WTC11 (cell line): ENCODE measurements at places on chromosomes 7 and 10.

GRCh38 chr7:108802650-108803049, 233.0 kb downstream of the DNAJB9 start:
- no peak for DNase-seq

DNA sequence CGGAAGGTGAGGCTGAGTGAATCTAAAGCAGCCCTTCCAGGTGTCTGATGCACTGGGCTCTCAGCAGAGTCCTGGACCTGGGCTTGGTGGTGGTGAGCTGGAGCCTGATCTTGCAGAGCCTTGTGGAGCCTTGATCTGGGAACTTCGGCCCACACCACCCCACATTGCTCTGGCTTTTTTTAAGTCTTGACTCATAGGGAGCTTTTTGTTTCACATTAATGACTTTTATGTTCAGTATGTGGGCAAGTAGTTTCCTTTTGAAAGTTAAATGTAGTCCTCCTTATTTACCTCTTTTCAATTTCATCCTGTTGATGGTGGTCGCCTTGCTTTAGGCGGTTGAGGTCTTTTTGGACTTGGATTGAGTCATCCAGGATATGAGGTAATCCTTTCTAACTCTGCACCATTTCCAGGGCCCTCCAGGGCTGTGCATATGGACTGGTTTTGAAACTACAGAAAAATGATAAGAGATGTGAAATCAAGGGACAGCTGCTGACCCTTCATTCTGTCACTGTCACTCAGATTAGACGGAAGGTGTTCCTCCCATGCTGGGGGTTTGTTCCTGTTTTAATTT, 2.9 kb upstream of the NRAP start:
- DNase-seq: no peak

DNA sequence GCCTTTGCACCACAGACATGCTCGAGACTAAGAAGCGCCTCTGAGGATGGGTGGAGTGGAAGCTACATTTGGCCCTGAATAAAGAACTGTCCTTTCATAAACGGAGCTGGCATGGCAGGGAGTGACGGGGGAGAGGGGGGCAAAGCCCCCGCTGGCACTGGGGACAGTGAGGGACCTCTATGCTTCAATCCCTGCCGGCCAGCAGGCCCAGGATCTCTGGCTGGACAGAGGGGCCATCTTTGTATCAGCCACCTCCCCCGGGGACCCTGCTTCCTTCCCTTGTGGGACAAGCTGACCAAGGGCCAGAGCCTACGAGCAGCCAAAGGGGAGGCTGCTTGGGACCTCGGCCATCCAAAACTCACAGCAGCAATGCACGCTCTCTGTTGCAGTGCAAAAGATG, 28.2 kb upstream of the ECHDC3 start:
- no peak for DNase-seq

- DNase-seq: no peak
Measured at GRCh38 chr7:117041007-117041406, 87.7 kb downstream of the ST7 start.

DNA sequence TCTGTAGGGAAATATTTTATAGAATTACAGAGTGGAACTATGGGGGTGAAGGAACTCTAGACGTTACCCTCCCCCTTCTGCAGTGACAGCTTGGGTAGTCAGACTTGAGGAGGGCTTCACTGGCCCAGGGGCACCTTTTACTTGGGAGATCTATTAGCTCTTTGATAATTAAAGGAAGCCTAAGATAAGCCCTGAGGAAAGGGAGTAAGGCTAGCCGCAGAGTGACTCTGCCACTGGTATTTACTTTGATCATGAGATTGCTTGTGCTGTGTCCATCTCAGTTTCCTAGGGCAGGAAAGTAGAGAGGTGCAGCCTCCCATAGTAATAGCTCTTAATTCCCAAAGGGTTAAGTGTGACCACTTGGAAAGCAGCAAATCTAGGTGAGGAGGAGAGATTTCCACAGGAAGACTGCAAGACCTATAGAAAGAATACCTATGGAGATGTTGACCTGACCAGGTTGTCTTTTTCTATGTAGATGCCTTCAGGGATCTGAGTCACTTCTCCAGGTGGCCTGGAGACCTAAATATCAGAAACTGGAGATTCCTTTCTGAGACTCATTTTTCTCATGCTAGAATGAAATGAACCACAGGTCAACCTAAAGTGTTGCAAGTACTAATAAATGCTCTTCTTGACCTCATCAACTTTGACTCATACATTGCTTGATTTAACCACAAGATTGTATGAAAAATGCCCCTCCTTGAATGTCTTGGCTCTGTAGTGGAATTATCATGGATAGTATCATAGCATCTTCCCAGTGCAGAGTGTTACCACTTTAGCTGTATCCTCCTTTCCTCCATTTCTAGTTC, 447.3 kb upstream of the GHITM start:
- no peak for DNase-seq

GRCh38 chr10:60192946-60193345, 196.7 kb downstream of the ANK3 start:
- DNase-seq: no peak

GRCh38 chr7:104914421-104914820, 99.6 kb upstream of the KMT2E start:
- no peak for DNase-seq

GRCh38 chr7:155594163-155594732, 47.9 kb upstream of the CNPY1 start:
- no peak for DNase-seq

GRCh38 chr7:137718355-137718754, 128.4 kb downstream of the DGKI start:
- DNase-seq: no peak

- DNase-seq: no peak
Measured at GRCh38 chr7:94492601-94493000, 17.0 kb upstream of the CASD1 start.

- no peak for DNase-seq
Measured at GRCh38 chr7:40419806-40420205, 285.0 kb downstream of the SUGCT start.

- no peak for DNase-seq
Measured at GRCh38 chr10:9824631-9825071, 1193.0 kb upstream of the CELF2 start.

DNA sequence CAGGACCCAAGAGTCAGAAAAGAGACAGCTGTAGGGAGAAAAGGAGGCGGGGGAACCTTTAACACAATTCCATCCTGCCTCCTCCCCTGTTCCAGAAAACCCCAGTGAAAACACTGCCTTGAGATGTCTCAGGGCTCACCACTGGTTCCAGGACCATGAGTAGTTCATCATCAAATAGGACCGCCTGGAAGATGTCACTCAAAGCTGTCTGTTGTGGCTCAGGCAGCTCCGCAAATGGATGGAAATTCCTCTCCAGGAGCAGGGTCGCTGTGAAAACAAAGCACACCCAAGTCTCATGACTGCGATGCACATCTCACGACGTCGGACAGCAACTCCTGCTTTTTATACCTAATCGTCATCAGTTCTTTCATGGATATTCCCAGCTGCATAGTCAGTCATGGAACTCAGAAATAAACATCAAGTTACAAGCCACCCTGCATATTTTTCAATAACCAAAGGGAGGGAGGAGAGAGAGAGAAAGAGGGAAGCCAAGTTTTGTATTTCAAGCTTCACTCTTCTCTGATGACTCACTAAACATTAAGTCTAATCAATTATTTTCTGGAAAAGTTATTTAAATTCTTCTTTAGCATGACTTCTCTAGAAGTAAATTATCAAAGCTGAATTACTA, 49.2 kb downstream of the GSDME start:
- no peak for DNase-seq

GRCh38 chr10:124745673-124746072, 1.5 kb upstream of the FAM53B start:
- no peak for DNase-seq

DNA sequence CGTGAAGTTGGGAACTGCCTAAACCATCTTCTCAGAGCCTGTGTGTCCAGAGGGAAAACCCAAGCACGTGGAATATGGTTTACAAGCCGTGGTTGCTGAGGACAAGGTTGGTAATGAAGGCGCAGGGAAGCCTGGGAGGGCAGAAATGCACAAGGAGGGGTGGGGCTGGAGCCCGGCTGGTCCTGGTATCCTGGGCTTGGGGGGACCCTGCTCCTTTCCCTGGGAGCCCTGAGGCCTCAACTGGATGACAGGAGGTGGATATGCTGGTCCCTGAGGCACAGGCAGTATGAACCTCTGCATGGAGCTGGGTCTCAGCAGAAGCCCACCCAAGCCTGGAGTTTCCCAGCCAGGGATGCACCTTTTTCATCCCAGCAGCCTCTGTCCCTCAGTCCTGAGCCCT, 80.3 kb upstream of the RET start:
- no peak for DNase-seq
